ENCODE measurements at places on chromosomes 1 and 21.
A peak's percentile ranks its signal among the peaks of the same experiment; 100 is the strongest.

DNA sequence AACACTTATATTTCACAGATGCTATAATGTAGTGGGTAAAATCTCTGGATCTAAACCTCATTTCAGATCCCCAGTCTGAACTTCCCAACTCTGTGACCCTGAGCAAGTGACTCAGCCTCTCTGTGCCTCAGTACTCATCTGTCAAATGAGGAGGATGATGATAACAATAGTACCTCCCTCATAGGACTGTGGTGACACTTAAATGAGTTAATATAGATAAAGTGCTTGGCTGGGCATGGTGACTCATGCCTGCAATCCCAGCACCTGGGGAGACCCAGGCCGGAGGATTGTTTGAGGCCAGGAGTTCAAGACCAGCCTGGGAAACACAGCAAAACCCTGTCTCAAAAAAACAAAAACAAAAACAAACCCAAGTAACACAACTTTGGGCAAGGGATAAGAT lies 4.7 kb upstream of the ECE1 start:
- no peak for DNase-seq

DNA sequence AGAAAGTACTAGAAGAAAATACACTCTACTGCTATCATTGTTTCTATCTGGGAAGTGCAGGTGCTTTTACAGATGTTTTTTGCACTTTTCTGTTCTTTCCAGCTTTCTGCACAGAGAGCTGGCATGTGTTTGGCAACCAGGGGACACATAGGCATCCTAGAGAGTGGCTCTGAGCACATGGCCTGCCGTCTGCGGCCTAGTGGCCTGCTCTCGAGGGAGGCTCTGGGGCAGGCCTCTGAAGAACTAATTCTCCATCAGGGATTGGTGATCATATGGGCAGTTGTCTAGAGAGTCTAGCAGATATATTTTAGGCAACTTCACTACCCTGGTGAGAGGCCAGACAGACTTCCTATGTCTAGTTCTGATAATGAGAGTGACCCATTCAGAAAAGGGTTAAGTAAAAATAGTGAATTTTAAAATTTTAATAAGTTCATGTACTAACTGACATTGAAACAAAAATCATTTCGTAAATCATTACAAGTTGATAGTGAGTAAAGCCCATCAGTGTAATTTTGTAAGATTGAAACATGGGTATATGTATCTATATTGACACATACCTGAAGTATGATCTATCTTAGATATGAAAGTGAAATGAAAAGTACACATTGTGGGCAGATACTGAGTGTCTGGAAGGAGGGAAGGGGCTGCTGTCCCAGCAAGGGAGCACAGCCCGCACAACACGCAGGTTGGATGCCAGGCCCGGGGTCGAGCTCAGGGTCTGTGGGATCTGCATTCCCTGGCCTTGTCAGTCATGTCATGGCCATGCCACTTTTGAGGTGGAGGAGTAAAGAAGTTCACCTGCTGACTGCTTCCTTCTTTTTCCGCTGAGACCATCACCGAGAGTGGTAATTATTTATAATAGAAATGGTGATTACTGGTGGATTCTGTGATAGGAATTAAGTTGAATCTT lies 79.8 kb downstream of the PCBP3 start:
- no peak for DNase-seq

DNA sequence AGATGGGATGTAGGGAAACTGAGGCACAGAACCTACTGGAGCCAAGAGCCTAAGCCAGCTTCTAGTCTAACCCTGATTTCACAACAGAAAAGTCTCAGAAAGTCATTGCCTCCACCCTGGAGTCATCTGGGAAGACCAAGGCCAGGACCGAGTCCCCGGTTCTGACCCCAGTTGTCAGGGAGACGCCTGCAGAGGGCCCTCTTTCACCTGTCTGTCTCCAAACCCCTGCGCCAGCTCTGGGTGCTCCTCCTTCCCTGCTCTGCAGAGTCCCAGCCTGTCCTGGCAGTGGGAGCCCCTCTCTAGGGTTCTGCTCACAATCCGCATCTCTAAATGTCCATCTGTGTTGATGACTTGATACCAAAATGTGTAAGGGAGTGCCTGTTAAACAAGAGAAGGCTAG lies 149.7 kb downstream of the PGBD5 start:
- DNase-seq: no peak

DNA sequence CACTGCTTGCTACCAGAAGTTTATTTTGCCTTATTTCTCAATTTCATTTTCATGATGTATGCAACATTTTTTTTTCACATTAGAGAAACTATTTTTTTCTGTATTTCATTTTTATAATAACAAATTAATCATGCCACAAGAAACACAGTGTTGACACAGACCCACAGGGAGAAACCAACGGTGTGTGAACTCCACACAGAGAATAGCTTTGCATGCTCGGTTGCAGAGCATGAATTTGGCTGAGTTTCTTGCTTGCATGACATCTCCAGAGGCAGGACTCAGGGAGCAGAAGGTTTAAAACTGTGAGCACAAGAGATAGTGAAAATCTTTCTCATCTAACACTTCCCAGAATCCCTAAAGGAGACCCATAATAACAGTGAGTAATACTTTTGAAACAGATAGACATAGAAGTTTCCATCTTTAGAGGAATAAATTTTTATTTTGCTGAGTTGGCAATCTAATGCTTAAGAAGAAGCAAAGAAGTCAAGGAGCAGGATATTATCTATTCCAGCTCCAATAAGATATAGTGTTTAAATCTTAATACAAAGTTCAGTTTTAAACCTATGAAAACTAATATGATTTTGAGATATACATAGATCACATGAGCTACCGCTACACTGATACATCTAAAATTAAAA lies 890.9 kb downstream of the MRPL39 start:
- DNase-seq: no peak

DNA sequence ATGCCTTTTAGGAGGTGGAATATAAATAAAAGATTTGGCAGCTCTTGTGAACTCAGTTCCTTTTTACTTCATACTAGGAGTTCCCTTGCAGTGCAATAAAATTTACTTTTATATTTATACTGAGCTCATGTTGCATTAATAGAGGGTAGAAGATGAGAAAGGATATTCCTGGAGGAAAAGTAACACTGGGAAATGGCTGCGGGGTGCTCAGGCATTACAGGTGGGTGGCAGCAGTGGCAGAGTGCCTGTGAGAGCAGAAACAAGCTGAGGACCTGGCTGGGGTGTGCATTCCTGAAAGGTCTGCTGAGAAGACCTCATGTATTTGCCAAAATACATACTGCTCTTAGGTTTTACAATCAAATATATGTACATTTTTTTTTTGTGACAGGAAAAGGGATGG lies 126.9 kb downstream of the COQ8A start:
- DNase-seq: no peak

GRCh38 chr1:41789661-41790330 lies 128.9 kb downstream of the HIVEP3 start:
- DNase-seq: no peak

GRCh38 chr1:67566803-67567377 lies 118.1 kb upstream of the GADD45A start:
- DNase-seq: no peak

GRCh38 chr1:213385201-213385600 lies 334.2 kb downstream of the RPS6KC1 start:
- no peak for DNase-seq

- no peak for DNase-seq
Observed at GRCh38 chr21:27393726-27394125, 426.8 kb upstream of the ADAMTS5 start.

- DNase-seq: no peak
Observed at GRCh38 chr1:119179051-119179450, 38.6 kb upstream of the WARS2 start.

DNA sequence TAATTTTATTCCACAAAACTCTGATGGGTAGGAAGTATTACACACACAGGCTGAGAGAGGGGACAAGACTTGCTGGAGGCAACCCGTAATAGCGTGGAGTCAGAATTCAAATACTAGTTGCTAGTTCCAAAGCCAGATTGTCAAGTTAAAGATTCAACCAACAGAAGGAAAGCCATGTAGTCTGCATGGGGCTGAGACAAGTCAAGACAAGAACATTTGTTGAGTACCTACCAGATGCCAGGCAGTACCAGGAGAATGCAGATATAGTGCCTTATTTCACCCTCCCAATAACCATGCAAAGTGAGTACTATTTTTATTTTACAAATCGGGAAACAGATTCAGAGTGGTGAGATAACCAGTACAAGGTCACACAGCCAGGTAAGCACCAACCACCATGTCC lies 110.4 kb upstream of the SPATA6 start:
- no peak for DNase-seq

GRCh38 chr1:31111290-31111951 lies 45.9 kb upstream of the PUM1 start:
- DNase-seq: no peak

- no peak for DNase-seq
Observed at GRCh38 chr1:173867141-173867752, 542 bp downstream of the GAS5 start.

DNA sequence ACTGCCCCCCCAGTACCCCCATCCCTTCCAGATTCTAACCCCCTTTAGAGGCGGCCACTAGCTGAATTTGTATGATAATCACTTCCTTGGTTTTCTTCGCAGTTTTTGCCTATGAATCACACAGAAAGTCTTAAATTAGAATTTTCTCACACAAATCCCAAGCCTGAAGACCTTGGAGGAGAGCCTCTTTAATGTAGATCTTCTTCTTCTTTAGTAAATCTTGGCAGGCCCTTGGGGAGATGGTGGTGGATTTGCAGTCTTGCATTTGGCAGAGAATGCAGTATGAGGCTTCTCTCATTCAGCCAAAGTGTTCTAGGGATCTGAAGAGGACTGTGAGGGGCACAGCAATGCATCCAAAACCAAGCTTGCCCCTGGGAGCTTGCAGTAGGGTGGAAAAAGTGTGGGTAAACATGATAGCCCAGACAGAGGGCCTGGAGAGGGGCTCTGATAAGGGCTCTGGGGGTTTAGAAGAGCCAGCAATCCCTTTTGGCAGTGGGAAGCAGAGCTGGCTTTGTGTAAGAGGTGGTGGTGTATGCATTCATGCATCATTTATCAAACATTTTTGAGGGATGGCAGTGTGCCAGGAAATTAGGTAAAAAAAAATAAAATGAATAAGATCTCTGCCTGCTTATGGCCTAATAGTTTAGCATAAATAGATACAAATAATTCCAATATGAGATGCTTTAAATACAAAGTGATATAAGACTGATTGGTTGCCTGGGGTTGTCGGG lies 7.7 kb upstream of the CDC42 start:
- no peak for DNase-seq

- DNase-seq: no peak
Observed at GRCh38 chr1:5296557-5297179, 642.3 kb downstream of the AJAP1 start.

DNA sequence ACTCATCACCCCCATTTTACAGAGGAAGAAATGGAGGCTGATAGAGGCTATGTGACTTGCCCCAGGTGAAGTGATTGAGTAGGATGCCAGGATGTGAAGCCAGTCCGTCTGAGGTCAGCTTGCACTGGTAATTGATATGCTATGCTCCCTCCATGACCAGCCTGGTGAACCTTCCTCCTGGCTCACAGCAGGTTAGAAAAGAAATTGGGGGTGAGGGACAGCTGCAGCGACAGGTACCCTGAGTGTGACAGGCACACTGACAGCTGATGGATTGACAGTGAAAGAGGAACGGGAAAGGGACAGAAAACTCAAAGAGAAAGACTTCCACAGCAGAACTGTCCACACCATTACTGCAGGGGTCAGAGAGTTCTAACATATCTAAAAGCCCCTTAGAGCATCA lies 102.1 kb downstream of the SUSD4 start:
- no peak for DNase-seq

DNA sequence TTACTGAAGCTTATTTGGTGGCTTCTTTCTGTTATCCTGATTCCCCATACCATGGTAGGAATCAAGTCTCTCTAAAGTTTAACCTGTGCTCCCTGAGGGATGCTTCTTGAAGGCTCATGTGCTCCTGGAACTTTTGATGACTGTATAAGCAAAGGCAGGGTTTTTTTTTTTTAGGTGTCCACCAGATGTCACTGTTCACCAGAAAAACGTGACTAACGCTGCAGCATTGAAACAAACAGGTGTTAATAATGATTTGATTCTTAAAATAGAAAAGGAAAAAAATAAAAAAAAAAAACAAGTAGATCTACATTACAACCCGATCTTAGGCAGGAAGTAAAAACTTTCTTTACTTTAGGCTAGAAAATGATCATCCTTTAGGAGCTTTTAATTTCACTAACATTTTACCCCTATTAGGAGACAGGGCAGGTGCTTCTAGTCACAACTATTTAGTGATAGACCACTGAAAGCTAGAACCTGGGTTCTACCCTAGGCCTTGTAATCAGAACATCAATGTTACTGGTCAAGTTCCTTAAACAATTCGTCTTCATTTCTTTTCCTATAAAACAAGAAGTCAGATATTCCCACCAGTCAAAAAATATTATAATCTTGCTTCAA lies 223.0 kb downstream of the PLA2G4A start:
- DNase-seq: no peak

DNA sequence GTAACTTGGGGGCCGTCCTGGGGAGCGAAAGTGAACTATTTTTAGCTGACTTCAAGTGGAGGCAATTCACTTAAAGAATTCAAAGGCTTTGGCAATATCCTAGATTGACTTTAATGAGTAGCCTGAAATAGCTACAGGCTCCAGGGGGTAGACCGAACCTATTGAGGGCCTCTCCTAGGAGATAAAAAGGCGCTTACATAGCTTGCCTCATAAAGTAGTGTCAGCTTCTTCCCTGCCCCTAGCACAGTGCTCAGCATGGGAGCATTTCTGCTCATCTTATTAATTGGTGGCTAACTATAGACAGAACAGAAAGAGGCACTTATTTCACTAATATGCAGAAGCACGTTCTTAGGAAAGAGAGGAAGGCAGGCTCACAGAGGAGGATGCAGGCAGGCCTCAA lies 12.3 kb upstream of the CTNNBIP1 start:
- no peak for DNase-seq

GRCh38 chr1:11693024-11693590 lies 1.6 kb downstream of the DRAXIN start:
- DNase-seq: peak; percentile 90

- DNase-seq: no peak
Observed at GRCh38 chr1:119276558-119276957, 92.0 kb upstream of the HAO2 start.

DNA sequence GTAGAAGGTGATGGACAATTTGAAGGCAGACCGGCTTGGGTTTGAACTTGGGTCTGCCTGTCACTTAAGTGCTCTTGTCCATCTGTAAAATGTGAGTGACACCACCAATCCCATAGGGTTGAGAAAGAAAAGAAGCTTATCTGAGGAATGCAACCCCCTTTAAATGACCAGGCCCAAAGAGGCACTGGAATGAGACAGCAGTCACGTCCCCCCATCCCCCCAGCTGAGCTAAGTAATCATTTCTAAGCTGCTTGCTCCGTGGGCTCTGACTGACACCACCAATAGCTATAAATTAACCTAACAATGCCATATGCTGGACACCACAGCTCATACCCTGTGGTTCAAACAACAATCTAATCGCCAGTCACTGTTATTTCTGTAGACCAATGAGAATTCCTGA lies 15.1 kb downstream of the LCA5L start:
- no peak for DNase-seq

- no peak for DNase-seq
Observed at GRCh38 chr1:32240140-32240951, 6.7 kb upstream of the FAM167B start.

DNA sequence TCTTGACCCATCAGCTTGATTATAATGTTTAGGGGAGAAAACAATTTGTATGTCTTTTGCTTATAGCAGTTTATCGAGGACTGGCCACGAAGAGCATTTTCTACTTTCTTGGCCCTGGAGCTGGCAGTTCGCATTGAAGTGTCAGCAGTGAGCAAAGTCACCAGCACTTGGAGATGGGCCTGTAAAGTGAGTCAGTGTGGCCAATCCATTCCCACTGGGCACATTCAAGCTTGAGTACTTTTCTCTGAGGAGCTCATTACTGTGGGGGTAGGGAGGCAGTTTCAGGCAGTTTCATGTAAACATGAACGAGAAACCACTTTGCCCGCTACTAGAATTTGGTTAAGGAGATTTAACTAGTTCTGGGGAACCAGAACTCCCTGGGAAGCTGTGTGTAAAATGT lies 164.8 kb downstream of the PRDM2 start:
- no peak for DNase-seq

Measured in H54 (cell line).